ENCODE measurements at places on chromosomes 13 and 19. TPM values are rescaled to one million over a fixed set of nuclear protein-coding genes. Genes with fewer than 3 reads are reported as not detected.

DNA sequence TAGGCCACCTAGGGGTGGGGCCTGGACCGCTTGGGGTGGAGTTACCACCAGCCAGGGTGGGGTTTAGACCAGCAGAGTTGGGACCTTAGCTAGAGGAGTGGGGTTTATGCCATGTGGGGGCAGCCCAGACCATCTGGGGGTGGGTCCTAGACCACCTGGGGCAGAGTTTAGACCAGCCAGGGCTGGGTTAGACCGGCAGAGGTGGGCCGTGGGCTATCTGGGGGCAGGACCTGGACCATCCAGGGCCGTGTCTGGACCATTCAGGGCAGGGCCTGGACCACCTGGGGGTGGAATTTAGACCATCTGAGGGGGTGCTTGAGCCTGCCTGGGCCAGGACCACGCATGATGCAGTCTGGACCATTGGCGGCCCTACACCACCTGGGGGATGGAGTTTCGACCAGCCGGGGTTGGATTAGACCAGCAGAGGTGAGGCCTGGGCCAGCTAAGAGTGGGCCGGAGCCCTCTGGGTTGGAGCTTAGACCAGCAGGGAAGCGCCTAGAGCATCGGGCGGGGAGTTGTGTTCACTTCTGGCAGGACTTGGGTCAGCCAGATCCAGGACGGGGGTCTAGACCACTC, 10.0 kb upstream of the CACNG6 start:
- DNase-seq = no peak

GRCh38 chr13:94707400-94708021, 4.8 kb downstream of the SOX21 start:
- no peak for DNase-seq

GRCh38 chr13:64553411-64554129, 2676.6 kb downstream of the PCDH9 start:
- no peak for DNase-seq

GRCh38 chr13:37539170-37539569, 59.4 kb downstream of the POSTN start:
- DNase-seq = no peak

- DNase-seq = no peak
Measured at GRCh38 chr19:6047256-6047655, 63.0 kb downstream of the RFX2 start.

Gene TMEM238
- total RNA-seq = 13.3 TPM

Gene HSD17B14
- total RNA-seq = 0.37 TPM

Gene CD177
- not detected for total RNA-seq

Gene ZNF296
- 7.9 TPM for total RNA-seq

Gene EIF3K
- total RNA-seq = 275 TPM

Gene NDUFA3
- total RNA-seq = 117 TPM

Gene CDX2
- total RNA-seq = not detected

Data from CD8-positive, alpha-beta memory T cell (primary cell).